Uterus (tissue), 4 donors: ENCODE measurements at places on chromosomes 6 and 20.

DNA sequence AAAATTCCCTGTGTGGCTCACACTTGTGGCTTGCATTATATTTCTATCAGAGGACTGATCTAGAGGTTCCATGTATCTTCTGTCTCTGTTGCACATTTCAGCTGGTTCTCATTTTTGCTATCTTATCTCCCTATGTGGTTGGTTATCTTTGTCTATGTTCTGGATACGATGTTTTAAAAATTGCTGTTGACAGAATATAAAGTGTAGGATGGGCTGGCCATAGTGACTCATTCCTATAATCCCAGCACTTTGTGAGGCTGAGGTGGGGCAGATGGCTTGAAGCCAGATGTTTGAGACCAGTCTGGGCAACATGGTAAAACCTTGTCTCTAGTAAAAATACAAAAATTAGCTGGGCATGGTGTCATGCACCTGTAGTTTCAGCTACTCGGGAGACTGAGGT is 9.9 kb upstream of the ULBP3 start:
- no peak for DNase-seq

DNA sequence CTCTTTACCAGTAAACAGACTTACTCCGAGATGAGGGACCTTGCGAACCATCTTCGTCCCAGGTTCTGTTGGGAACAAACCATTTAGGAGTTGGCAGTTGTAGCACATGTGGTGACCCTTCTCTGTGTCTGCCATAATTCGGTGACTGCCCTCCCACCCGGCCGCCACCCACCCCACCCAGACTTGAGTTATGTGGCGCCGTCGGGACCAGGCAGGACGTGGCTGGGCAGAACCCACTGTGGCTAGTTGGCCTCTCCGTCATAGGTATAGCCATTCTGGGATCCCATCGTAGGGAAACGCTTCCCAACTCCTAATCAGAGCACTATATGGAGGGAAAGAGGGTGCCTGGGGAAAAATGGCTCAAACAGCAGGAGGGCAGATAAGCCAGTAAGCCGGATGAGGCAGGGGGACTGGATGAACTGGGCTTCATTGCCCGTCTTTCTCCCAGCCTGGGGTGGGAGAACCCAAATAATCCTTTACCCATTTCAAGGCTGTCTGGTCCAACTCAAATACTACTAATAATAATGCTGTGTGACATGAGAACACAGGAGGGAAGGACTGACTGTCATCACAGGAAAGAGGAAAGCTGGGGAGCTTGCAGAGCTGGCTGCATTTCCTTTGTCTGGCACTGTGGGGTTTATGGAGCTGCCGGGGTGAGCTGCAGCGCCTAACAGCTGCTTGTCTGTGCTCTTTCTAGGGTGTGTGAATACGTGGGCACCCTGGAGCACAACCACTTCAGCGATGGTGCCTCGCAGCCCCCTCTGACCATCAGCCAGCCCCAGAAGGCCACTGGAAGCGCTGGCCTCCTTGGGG is 73.0 kb upstream of the PBOV1 start:
- no peak for DNase-seq

- no peak for DNase-seq
Measured at GRCh38 chr20:22381812-22382416, 202.5 kb downstream of the FOXA2 start.

- no peak for DNase-seq
Measured at GRCh38 chr6:13400772-13401171, 72.4 kb upstream of the TBC1D7 start.

DNA sequence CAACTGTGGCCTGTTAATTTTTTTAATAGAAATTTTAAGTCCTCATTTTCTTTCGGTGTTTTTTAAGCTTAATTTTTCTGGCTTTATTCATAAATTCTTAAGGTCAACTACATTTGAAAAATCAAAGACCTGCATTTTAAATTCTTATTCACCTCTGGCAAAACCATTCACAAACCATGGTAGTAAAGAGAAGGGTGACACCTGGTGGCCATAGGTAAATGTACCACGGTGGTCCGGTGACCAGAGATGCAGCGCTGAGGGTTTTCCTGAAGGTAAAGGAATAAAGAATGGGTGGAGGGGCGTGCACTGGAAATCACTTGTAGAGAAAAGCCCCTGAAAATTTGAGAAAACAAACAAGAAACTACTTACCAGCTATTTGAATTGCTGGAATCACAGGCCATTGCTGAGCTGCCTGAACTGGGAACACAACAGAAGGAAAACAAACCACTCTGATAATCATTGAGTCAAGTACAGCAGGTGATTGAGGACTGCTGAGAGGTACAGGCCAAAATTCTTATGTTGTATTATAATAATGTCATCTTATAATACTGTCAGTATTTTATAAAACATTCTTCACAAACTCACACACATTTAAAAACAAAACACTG is 10.1 kb downstream of the HFE start:
- peak; percentile 58 for DNase-seq

DNA sequence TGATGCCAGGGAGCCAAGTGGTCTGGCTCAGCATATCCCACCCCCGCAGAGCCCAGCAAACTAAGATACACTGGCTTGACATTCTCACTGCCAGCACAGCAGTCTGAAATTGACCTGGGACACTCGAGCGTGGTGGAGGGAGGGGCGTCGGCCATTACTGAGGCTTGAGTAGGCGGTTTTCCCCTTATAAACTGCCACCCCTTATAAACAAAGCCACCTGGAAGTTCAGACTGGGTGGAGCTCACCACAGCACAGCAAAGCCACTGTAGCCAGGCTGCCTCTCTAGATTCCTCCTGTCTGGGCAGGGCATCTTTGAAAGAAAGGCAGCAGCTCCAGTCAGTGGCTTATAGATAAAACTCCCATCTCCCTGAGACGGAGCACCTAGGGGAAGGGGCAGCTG is 19.4 kb downstream of the TINAG start:
- no peak for DNase-seq

- no peak for DNase-seq
Measured at GRCh38 chr6:114419175-114419574, 76.4 kb upstream of the HS3ST5 start.

DNA sequence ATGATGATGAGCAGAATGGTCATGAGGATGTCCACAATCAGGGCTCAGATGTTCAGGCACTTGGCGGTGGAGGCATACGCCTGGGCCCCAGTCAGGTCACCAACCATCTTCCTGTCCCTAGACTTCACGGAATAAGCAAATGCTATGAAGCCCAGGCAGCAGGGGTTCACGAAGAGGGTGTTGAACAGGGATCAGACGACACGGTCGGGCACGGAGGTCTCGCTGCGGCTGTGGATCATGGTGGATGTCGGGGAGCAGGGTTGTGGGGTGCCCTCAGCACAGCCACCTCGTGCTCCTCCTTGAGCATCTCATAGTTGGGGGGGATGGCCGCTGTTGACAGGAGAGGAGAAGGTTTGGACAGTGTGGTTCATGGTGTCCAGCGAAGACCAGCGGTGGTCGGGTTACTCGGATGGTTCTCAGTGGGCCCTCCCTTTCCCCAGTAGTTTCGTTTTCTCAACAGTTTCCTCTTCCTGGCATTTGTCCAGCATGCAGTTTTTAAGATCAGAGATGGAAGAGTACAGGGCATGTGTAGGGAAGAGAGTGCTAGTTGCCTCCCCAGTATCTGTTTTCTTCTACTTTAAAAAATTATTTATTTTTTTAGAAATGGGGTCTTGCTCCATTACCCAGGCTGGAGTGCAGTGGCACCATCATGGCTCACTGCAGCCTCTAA is 20.3 kb upstream of the SPDEF start:
- DNase-seq = no peak

GRCh38 chr6:36678488-36679042 is at the start of gene CDKN1A:
CDKN1A (plus strand) TSS chr6:36678714; CDS start chr6:36684102, 5,388 bp downstream.
- DNase-seq = peak; percentile 90
